ENCODE measurements at places on chromosomes 7 and 10. TPM values are rescaled to one million over a fixed set of nuclear protein-coding genes. Genes with fewer than 3 reads are reported as not detected.
A peak's percentile ranks its signal among the peaks of the same experiment; 100 is the strongest.

GRCh38 chr7:92693519-92693918 is 103.3 kb upstream of the FAM133B start:
- DNase-seq = no peak

GRCh38 chr7:140609646-140610045 is 31.0 kb downstream of the DENND2A start:
- peak; percentile 76 for DNase-seq

GRCh38 chr7:1823376-1824150 is 153.5 kb downstream of the ELFN1 start:
- no peak for DNase-seq

- no peak for DNase-seq
These were observed 63.4 kb upstream of the AQP1 start for GRCh38 chr7:30848121-30848855.

DNA sequence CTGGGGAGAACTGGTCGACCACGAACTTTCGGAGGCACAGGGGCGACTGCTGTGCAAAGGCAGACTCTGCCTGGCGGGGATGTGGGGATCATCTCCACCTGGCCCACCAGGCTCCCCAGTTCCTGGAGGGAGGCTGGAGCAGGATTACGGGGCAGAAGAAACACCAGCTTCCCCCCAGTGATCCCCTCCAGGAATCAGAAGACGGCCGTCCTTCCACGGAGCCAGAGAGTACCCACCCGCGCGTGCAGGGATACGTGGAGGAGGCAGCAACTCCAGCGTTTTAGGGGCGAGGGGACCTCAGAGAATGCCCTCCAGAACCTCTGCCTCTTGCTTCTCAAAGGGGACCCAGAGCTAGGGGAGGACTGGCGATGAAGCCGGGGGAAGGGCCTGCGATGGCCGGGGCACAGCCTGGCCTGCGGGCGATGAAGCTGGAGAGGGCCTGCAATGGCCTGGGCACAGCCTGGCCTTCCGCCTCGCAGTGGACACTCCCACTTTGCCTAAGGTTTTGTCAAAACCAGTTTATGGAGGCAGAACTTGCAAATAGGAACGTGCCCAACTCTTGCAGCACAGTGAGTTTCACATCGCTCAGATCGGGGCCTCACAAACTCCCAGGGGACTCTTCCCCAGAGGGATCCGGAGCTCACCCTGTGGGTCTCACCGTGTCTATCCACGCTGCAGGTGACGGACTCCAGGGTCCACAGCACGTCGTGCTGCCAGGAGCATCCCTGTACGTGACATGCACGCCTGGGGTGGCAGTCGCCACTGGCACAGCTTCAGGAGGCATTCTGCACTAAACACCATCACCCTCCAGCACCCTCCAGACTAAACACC is 77.9 kb upstream of the PDGFA start:
- DNase-seq = no peak

- peak; percentile 53 for DNase-seq
These were observed 94.5 kb downstream of the PDGFA start for GRCh38 chr7:424961-425793.

DNA sequence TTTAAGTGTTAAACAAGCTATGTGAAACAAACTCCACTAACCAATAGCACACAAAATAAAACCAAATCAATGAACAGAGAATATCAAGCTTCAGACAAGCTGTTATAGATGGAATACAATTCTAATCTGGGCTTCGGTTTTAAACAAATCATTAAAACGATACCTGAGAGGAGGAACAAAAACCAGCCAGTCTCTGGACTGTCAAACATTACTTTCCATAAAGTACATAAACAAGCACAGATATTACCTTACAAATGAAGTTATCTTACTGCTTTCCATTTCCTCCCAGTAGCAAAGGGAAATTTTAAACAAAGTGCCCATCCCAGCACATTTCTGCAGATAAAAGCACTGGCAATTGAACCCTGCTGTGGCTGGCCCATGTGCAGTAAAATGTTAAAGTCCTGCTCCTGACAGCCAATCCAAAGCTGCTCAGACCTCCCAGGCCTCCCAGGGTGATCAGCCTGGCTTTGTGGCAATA is 128.0 kb downstream of the NRCAM start:
- no peak for DNase-seq

DNA sequence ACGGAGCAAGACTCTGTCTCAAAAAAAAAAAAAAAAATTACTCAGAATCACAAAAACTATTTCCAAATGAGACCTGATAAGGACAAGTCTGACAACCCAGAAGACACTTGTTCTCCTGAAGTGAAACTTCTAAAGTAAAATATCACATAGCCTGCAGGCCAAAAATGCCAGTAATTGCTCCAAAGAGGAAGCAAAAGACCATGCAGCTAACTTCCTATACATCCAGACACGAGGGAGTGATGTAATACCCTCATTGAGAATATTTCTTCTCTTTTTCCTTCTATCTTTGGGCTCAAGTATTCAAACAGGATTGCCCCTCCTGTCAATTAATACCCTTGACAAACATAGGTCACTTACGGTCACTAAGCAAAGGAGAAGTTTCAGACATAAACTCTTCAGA is 31.2 kb downstream of the ARMH3 start:
- no peak for DNase-seq

DNA sequence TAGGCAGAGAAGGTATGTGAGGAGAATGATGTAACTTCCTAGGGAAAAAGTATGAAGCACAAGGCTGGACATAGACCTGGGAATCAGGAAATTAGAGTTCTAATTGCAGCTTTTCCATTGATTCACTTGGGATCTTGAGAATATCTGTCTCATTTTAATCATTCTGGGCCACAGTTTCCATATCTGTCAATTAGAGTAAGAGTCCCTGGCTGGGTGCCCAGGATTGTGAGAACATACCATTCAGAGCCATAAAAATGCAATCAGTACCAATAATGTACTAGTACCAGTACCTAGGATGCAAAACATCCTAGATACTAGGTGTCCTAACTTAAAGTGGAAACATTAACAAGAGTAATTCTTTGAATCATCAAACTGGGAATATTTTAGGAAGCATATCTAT is 29.6 kb downstream of the CAV1 start:
- DNase-seq = no peak

- no peak for DNase-seq
These were observed 36.8 kb downstream of the MYPN start for GRCh38 chr10:68146133-68146532.

GRCh38 chr7:137633133-137633532 is 213.6 kb downstream of the DGKI start:
- DNase-seq = no peak

GRCh38 chr7:138918176-138918575 is 63.0 kb downstream of the KIAA1549 start:
- DNase-seq = no peak

- no peak for DNase-seq
These were observed 24.0 kb downstream of the GRM3 start for GRCh38 chr7:86667732-86668131.

DNA sequence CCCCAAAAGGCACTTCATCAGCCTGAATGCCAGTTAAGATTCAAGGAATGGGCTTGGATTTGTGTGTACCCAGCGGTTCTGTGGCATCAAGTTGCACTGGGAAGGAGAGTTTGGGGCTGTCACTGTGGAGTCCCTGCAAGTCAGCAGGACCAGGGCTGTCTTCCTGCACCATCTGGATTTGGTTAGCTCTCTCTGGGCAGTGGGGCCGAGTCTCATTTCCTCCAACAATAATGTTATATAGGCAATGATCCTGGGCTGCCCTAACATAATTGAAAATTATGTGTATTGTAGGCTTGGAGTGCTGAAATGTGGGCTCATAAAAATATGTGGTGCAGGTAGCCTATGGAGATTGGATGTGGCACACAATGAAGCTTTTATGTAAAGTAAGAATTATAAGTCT is 87.2 kb downstream of the TCF7L2 start:
- DNase-seq = no peak

- no peak for DNase-seq
These were observed 345.5 kb downstream of the LRMDA start for GRCh38 chr10:75776738-75777504.

GRCh38 chr10:58373442-58373827 is 11.8 kb upstream of the TFAM start:
- no peak for DNase-seq

DNA sequence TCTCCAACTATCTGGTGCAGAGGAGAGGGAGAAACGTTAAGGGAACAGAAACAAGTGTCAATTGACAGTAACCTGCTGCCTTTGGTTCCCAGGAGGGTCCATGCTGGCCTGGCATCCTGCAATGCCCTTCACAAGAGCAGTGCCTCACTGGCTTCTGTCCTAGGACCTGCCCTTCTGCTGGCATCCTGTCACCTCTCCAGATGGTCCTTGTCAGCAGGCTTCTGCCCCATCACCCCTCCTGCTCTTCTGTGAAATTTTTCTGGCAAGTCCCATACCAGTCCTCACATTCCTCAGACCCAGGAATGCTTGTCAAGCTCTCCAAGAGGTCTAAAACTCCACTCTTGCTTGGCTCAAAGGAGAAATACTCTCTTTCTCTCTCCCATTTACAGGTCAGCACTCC is 34.2 kb downstream of the C10orf67 start:
- DNase-seq = peak; percentile 52

- DNase-seq = no peak
These were observed 1101.7 kb upstream of the GHITM start for GRCh38 chr10:83037653-83038052.

GRCh38 chr7:15782656-15783055 is 96.2 kb upstream of the MEOX2 start:
- DNase-seq = no peak

DNA sequence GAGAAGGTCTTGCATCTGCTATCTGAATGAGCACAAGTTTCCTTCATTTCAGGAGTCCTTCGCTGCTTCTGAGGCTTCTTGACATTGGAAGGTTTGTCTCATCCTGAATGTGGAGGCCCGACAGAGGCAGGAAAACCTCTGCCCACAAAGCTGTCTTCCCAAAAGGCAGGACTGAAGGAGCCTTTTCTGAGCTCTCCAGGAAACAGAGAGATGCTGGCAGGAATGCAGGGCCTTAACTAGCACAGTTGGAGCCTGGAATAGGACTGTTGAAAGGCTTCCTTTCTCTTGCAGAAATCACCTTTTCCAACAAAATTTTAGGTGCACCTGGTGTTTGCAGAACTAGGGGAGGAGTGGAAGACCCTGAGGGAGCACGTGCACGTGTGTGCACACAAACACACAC is 637.4 kb upstream of the MKI67 start:
- DNase-seq = no peak

DNA sequence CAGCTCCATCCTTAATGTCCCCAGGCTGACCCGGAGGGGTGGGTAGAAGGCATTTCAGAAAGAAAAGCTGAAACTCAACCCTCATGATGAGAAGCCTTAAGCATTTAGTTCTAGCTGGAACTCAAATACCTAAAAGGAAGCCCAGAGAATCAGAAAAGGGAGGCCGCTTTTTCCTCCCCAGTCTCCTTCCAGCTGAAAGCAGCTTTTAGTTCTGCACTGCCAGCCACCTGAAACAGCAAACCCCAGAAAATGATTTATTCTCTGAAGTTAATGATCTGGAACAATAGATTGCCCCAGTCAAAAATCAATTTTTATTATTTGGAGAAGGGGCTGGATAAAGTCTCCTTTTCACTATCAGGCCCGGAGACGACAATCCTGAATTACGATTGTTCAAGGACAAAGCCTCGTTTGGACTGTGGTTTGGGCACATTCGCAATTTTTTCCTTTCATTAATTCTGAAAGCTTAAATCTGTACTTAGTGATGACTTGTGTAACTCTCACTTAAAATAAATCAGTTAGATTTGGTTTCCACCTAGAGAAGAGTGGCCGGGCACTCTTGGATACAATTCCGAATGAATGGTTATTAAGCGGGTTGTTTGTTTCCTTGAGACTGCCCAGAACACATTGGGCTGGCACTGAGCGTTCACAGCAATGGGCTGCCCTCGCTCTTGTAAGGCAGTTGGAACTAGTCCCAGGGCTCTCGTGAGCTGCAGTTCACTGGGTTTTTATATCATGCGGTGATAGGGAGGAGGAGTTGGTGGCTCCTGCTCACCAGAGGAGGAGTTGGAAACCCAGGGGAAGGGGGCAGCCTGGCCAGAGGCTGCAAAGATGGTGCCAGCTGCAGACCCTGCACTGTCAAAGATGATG is 262.2 kb downstream of the CCSER2 start:
- DNase-seq = peak; percentile 32

- DNase-seq = no peak
These were observed 27.3 kb upstream of the CADPS2 start for GRCh38 chr7:122913608-122914007.

- DNase-seq = no peak
These were observed 69.6 kb upstream of the CDK1 start for GRCh38 chr10:60708666-60709065.

DNA sequence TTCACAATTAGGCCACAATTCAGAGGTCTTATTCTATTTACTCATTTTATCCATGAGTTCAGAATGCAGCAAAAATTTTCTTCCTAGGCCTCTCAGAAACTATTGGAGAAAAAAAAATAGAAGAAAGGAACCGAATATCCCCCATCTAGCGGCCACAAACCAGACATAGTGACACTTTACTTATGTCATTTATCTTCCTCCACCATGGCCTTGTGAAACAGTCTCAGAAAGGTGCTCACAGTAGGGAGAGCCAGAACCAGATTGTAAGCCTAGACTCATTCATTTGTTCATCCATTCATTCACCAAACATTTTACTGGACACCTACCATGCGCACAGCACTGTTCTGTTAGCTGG is 16.0 kb downstream of the CREB3L2 start:
- DNase-seq = no peak

DNA sequence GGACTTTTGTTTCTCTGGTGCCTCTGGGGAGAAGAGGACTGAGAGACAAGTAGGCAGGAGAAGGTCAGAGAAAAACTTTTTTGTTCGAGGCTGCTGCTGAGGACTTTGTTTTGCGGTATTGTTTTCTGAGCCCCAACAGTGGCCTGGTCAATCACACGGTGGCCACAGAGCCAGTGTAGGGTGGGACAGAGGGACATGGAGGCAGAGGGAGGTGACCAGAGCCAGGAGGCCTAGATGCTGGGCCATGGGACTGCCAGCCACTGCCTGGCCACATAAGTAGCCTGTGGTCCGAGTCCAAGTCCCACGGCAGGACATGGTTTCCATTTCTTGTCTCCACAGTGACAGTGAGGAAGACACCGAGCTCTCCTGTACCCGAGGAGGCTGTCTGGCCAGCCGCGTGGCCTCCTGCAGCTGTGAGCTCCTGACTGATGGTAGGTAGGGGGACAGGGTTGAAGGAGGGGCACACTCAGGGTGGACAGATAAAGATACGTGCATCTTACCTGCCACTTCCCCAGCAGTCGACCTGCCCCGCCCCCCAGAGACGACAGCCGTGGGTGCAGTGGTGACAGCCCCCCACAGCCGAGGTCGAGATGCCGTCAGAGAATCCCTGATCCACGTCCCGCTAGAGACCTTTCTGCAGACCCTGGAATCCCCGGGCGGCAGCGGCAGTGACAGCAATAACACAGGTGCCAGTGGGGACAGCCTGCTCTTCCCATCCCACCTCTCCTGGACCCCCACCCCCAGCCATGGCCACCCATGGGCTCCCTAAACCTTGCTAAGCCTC is 27.5 kb downstream of the SH2B2 start:
- no peak for DNase-seq

The LANCL2 gene
- total RNA-seq = 23.6 TPM

The VAX1 gene
- not detected for total RNA-seq

The CYP3A4 gene
- not detected for total RNA-seq

The SFTPA1 gene
- not detected for total RNA-seq

The TRIP6 gene
- 38.6 TPM for total RNA-seq

The SFTPD gene
- total RNA-seq = 1.2 TPM

The GALNT17 gene
- 38.0 TPM for total RNA-seq

The OR9A2 gene
- total RNA-seq = 0.41 TPM

The RSPH10B gene
- 0.31 TPM for total RNA-seq

The CALML5 gene
- 0.41 TPM for total RNA-seq

The CHRM2 gene
- total RNA-seq = 1.0 TPM

All from tongue (tissue), 3 donors.